RPMI7951 (cell line): ENCODE measurements at places on chromosomes 1 and 21.

DNA sequence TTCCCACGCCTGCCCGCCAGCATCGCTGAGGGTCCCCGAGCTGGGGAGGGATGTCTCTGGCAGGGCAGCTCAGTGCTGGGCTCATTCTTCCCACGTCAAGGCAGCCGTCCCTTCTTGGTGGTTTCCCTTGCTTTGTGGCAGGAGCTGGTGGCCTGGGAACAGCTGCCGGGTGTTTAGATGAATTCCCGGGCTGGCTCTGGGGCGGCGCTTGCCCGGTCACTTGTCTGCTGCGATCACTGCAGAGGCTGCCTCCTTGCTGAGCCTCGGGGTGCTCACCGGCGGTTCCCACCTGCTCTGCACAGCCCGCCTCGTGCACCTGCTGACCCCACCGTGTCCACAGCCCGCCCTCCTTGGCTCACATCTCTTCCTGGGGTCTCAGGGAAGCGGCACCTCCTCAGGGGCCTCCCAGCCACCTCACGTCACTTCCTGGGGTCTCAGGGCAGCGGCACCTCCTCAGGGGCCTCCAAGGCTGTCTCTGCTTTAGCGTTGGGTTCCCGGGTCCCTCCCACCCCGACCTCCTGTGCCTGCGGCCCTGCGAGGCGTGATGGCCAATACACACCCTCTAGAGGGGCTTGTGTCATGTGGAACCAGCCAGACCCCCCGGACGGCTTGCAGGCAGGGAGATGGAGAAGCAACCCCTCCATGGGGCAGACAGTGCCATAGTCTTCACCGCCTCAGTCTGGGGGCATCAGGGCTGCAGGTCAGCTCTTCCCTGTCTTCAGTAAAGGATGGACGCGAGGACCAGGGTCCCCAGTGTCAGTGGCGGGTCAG, 13.5 kb downstream of the COL18A1 start:
- no peak for DNase-seq

- peak; percentile 9 for DNase-seq
Measured at GRCh38 chr1:205519541-205520131, 15.2 kb downstream of the CDK18 start.

DNA sequence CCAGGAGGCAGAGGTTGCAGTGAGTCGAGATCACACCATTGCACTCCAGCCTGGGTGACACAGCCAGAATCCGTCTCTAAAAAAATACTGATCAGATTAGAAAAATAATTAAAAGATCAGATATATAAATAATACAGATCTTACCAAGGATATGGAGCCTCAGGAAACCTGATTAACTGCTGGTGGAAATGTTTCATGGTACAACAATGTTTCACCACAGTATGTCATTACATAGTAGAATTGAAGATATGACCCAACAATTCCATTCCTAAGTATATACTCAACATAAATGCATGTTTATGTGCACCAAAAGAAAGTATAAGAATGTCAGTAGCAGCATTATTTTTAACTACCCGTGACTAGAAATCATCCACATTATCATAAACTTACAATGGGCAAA, 41.7 kb downstream of the CD53 start:
- no peak for DNase-seq

- no peak for DNase-seq
Measured at GRCh38 chr1:107824946-107825345, 140.0 kb downstream of the VAV3 start.

DNA sequence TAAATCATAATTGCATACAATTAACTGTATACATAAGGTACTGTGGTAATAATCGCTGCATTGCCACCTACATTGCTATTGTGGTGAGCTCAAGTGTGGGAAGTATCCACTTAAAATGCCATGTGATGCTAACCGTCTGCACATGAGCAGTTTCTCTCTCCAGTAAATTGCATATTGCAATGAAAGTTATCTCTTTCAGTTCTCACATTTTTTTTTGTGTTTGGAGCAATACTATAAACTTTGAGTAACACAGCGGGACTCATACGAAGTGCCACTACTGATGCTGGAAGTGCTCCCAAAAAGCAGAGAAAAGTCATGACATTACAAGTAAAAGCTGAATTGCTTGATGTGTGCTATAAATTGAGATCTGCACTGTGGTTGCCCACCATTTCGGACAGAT, 38.5 kb downstream of the DISC1 start:
- DNase-seq = no peak

- no peak for DNase-seq
Measured at GRCh38 chr1:54397980-54398379, 8.2 kb downstream of the SSBP3 start.

GRCh38 chr1:118151312-118151937, 33.6 kb downstream of the SPAG17 start:
- peak; percentile 48 for DNase-seq

GRCh38 chr1:66267201-66267940, 266.6 kb upstream of the SGIP1 start:
- no peak for DNase-seq

GRCh38 chr21:34715518-34715917, 46.7 kb downstream of the CLIC6 start:
- DNase-seq = no peak

GRCh38 chr1:207847116-207847515, 63.8 kb downstream of the CD34 start:
- DNase-seq = no peak

GRCh38 chr1:50667710-50668356, 244.6 kb upstream of the DMRTA2 start:
- peak; percentile 38 for DNase-seq

GRCh38 chr1:114756949-114757454, 782 bp downstream of the CSDE1 start:
- peak; percentile 24 for DNase-seq
